Mammary epithelial cell (primary cell): ENCODE measurements at places on chromosomes 12 and 14. TPM values are rescaled to one million over a fixed set of nuclear protein-coding genes. Genes with fewer than 3 reads are reported as not detected.

GRCh38 chr12:22682663-22683062 lies 57.7 kb downstream of the ETNK1 start:
- DNase-seq = no peak

PRH2 gene
- not detected for total RNA-seq

- DNase-seq = peak; percentile 17
Observed at GRCh38 chr12:122182887-122183587, at the start of gene LRRC43. LRRC43 (plus strand) TSS chr12:122183123; CDS start chr12:122183145, 22 bp downstream.

DNA sequence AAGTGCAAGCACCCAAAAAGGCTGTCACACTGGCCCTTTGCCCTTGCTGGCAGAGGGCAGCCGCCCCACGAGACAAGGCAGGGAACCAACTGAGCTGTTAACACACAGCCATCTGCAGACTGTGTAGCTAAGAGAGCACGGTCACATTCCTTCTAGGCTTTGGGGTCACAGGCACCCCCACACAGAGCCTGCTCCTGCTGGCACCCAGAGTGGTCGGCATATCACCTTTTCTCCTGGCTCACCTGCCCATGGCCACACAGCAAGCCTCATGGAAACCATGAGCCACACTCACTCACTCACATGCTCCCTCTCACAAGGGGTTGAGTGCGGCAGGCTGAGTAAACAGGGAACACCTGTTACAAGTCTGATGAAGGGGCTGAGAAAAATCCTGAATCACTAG lies 214.5 kb downstream of the PCNX1 start:
- no peak for DNase-seq

SYNDIG1L gene
- not detected for total RNA-seq

DNA sequence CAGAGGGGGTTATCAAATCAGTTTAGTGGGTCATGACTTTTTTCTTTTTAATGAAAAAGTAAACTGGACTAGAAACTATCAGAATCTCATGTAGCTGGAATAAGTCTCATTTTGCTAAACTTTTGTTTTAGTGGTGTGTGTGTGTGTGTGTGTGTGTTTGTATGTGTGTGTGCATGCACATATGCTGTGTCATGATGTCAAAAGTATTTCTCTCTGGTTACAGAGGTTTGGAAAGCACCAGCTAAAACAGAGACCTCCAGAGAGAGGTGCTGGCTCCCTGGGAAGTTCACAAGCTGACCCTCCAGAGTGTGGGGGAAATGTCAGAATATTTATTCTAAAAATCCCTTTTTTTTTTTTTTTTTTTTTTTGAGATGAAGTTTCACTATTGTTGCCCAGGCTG lies 114.7 kb downstream of the LGMN start:
- no peak for DNase-seq

DNA sequence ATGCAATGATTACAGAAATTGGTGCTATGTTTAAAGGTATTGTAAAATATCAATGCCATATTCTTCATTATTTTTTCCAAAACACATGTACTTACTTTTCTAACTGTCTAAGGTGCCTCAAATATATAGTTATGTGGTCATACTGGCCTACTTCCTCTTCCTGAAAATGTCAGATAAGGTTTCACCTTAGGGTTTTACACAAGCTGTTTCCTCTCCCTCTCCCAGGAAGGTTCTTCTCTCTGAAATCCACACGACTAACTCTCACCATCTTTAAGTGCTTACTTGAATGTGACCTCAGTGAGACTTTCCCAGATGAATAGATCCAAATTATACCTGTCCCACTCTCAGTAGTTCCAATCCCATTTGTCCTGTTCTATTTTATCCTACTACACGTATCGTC lies 11.6 kb upstream of the CLEC4D start:
- no peak for DNase-seq

GRCh38 chr12:98639491-98639890 lies 5.1 kb downstream of the IKBIP start:
- DNase-seq = no peak

DNA sequence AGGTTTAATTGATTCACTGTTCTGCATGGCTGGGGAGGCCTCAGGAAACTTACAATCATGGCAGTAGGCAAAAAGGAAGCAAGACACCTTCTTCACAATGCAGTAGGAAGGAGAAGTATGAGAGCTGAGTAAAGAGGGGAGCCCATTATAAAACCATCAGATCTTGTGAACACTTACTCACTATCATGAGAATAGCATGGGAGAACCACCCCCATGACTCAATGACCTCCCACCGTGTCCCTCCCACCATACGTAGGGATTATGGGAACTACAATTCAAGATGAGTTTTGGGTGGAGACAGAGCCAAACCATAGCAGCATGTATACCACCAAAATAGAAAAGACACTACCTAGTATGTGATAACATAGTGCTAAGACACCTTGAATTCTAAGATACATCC lies 2.9 kb upstream of the HMGA2 start:
- DNase-seq = no peak

- DNase-seq = no peak
Observed at GRCh38 chr14:100885617-100886016, 17.9 kb downstream of the RTL1 start.

KRT3 gene
- total RNA-seq = not detected in 2 replicates

DNA sequence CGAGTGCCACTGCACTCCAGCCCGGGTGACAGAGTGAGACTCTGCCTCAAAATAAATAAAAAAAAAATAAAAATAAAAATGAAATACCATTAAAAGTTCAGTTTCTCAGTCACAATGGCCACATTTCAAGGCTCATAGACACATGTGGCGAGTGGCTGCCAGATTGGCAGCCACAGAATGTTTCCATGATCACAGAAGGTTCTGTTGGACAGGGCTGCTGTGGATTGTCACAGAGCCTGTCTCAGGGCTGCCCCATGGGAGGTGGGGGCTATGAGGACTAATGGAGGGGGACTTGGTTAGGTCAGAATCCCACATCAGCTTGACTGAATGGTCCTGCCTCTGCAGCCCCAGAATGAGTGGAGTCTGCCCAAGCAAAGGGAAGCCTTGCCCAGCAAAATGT lies 3.8 kb upstream of the PLA2G1B start:
- no peak for DNase-seq

GRCh38 chr12:89245090-89245489 lies 107.2 kb downstream of the DUSP6 start:
- no peak for DNase-seq

CIROP gene
- not detected in 2 replicates for total RNA-seq

GRCh38 chr14:32022938-32023466 lies 54.1 kb upstream of the ARHGAP5 start:
- DNase-seq = no peak

BCL11B gene
- 8.3 TPM for total RNA-seq

DNA sequence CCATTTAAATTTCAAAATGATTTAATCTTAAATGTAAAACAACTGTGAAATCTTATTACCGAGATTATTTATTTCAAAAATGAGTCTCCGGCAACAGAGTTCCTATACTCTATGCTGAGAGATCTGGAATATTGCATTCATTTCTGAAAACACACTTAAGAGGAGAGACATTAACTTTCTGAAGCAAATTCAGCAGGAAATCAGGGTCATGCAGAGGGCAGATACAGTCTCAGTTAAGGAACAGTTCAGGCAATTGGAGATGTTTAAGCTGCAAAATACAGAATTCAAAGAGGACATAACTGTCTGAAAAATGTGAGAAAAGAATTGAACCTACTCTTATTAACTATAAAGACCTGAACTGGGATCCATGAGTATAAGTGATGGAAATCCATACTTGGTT lies 320.7 kb downstream of the PAWR start:
- no peak for DNase-seq

GRCh38 chr14:100889641-100890040 lies 13.9 kb downstream of the RTL1 start:
- no peak for DNase-seq

- peak; percentile 4 for DNase-seq
Observed at GRCh38 chr14:39342768-39343167, 89.5 kb downstream of the FBXO33 start.

SMIM41 gene
- total RNA-seq = 0.17 TPM

TSHR gene
- not detected for total RNA-seq

- no peak for DNase-seq
Observed at GRCh38 chr12:112304436-112304835, 77.8 kb downstream of the HECTD4 start.

DNA sequence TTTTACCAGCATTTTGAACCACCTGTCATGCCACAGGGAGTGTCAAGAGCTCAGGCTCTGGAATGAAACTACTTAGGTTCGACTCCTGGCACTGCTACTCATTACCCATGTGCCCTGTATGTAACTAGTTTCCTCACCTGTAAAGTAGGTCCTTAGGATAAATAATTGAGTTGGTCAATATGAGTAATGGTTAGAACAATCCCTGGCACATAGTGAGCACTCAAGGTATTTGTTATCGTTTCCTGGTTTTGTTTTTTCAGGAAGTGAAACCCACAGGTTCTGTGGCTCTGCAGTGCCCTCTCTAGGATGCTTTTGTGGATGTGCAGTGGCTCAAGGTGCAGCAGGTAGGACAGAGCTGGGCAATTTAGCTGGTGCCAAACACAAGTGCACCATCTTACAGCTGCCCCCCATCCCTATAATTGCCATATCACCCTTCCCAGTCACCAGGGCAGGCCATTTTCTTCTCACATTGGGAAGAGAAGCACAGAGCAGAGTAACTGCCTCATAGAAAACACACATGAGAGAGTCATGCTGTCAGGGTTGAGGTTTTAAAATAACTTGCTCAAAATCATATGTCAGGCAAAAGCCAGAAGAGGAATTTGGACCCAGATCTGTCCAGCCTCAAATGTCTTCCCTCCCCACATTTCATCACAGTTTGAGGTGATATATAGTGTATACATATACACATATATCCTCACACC lies 297.5 kb downstream of the RPAP3 start:
- peak; percentile 69 for DNase-seq

- no peak for DNase-seq
Observed at GRCh38 chr12:68951652-68952051, 18.7 kb upstream of the CPM start.

DNA sequence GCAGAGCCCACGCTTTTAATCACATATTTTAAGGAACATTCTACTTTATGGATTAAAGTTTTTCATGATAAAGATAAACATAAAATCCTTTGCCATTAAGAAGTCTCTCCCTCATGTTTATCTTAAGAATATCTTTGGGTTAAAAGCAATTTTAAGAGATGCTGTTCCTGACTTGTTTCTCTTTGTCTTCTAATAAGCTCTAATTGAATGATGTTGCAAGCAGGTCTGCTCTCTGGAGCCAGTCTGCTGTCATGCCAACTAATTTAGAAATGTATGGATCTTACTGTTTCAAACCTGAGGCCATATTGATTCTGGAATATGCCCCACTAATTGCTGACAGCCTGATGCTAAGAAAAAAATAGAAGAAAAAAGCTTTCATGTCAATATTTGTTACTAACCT lies 173.6 kb downstream of the TTC8 start:
- DNase-seq = no peak

DNA sequence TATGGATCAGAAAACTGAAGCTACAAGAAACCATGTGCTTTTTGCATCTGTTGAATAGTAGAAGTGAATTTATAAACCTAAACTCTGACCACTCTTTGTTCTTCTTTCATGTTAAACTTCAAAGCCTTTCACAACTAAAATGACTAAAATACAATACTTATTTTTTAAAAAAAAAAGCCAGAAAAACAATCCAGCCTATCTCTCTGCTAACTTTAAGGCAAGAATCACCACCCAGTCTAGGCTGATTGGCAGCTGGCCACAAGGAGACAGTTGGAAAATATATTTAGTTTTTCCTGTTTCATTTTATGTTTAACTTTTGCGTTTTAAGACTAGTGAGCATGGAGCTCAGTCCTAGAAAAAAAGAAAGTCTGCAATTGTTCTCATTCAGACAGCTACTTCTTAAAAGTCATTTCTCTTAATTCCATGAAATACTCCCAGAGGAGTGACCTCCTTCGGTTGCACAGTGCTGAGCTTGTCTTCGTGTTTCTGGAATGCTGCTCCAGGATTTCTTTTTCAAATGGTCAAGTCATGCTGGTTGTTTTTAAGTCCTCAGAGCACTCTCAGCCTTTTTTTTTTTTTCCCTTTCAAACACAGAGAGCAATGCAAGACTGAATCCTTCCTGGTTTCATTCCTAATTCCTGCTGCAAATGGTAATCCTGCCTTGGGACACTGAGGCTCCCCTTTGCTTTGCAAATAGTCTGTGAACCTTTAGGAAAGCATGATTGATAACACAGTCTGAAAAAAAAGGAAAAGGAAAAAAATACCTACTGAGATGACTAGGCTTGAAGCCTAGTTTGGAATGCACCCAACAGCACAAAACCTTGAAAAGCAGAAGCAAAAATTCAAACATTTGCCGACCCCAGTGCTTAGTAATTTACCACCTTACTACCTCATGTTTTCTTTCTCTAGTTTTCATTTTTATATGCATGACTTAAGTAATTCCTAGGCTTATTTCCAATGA lies 233.3 kb upstream of the DAAM1 start:
- DNase-seq = no peak

PLXNC1 gene
- total RNA-seq = 3.2 TPM

GRCh38 chr12:113133036-113133435 lies 2.5 kb downstream of the RASAL1 start:
- DNase-seq = no peak

- no peak for DNase-seq
Observed at GRCh38 chr14:39016733-39017095, 86.3 kb downstream of the SEC23A start.

- DNase-seq = no peak
Observed at GRCh38 chr12:121030576-121031212, 8.4 kb downstream of the OASL start.

GRCh38 chr14:100609331-100609870 lies 22.2 kb upstream of the BEGAIN start:
- DNase-seq = no peak

- DNase-seq = no peak
Observed at GRCh38 chr14:22509036-22509709, 79.9 kb downstream of the DAD1 start.

DNA sequence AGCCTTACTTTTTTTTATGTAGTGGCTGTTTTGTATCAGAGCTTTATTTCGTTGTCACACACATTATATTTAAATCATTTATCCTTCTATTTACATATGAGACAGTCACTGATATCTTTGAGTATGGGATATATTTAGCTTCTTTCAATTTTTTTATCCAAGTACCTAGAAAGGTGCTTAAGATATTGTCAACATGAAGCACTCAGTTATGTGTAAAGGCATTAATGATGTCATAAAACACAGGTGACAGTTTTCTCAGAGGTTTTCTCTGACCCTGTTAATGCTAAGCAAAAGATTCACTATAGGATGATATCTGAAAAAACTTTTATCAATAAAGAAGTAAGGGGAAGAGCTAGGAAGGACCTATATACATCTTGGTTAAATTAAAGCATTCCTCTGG lies 23.2 kb downstream of the LRFN5 start:
- no peak for DNase-seq

MDGA2 gene
- total RNA-seq = 0.17 TPM

DAO gene
- total RNA-seq = not detected
